Psoas muscle (tissue), 8 donors: ENCODE measurements at places on chromosomes 6 and 20. TPM values are rescaled to one million over a fixed set of nuclear protein-coding genes. Genes with fewer than 3 reads are reported as not detected.

- DNase-seq, result no peak
Measured at GRCh38 chr6:31775184-31775583, 1.9 kb downstream of the VWA7 start.

DNA sequence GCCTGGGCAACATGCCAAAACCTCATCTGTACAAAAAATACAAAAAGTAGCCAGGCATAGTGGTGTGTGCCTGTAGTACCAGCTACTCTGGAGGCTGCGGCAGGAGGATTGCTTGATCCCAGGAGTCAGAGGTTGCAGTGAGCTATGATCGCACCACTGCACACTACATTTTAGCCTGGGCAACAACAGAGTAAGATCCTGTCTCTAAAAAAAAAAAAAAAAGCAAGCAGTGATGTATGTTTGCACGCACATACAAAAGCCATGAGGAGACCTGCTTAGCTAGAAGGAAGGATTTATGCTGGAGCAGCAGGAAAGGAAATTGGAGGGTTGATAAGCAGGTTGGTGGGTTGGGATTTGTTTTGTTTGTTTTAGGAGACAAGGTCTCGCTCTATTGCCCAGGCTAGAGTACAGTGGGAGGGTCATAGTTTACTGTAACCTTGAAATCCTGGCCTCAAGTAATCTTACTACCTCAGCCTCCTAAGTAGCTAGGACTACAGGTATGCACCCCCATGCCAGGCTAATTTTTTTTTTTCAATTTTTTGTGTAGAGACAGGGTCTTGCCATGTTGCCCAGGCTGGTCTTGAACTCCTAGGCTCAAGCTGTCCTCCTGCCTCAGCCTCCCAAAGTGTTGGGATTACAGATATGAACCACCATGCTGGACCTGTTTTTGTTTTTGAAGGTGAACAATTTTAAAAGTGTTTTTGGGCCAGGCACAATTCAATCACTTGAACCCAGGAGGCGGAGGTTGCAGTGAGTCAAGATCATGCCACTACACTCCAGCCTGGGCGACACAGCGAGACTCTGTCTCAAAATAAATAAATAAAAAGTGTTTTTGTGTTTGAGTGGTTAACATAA is 4.0 kb downstream of the ZSWIM3 start:
- no peak for DNase-seq

GRCh38 chr6:24431045-24431451 is 28.3 kb downstream of the MRS2 start:
- no peak for DNase-seq

- no peak for DNase-seq
Measured at GRCh38 chr6:71478834-71479541, 190.4 kb downstream of the OGFRL1 start.

- no peak for DNase-seq
Measured at GRCh38 chr6:8462169-8462568, 26.8 kb upstream of the SLC35B3 start.

- DNase-seq, result no peak
Measured at GRCh38 chr6:24125980-24126379, at the start of gene NRSN1. NRSN1 (plus strand) TSS chr6:24126215; CDS start chr6:24134328, 8,113 bp downstream.

GRCh38 chr6:131923356-131923755 is 27.8 kb downstream of the CCN2 start:
- no peak for DNase-seq

DNA sequence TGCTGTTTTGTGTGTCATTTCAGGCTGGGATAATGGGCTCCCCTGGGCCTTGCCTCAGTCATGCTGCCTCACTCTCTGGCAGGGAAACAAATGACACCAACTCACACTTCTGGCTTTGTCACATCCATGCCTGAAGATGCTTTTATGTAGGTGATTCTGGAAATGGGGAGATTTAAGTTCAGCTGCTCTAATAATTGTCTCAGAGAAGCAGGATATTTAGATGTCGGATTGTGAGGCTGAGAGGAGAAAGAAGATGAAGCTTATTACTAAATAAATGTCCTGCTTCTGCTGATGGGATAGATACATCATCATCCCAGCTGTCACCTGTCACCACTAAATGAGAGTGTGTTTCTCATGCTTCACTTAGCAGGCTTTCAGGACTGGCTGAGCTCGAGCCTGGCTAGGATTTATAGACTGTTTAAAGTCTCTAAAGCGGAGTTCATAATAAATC is 480.2 kb upstream of the SPTLC3 start:
- DNase-seq, result no peak

DNA sequence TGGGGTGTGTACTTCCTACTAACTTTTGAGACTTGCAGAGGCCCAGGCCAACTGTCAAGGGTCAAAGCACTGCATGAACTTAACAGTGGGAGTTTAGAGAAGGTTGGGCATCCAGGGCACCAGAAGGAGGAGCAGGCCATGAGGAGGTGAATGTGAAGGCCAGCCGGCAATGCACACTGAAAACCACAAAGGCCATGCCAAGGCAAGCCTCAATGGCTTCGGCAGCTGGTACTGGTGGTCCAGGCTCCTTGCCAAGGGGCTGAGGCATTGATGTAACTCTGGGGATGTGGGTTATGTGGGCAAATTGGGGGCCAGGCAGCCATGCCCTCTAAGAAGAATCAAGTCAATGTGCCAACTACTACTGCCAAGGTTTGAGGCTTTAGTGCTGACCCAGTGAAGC is 222.4 kb downstream of the UNC5CL start:
- DNase-seq, result no peak

DNA sequence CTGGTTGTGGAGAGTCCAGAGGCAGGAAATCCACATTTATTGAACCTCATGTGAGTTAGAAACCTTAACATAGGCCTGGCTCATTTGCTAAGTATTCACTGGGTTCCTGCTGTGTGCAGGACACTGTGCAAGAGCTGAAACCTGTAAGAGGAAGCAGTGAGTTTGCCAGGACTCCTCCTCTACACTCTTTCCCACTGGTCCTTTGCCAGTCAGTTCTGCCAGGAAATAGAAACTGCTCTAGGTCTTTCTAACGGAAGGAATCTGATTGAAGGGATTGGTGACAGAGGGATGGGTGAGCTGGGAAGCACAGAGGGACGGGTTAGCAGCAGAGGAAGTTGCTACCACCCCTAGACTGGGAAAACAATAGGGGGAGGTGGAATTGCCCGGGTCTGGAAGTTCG is 234.2 kb upstream of the ECI2 start:
- no peak for DNase-seq

- DNase-seq, result no peak
Measured at GRCh38 chr6:64483956-64484499, 848.4 kb downstream of the PHF3 start.

GRCh38 chr20:20593447-20594170 is 118.8 kb downstream of the RALGAPA2 start:
- no peak for DNase-seq

- no peak for DNase-seq
Measured at GRCh38 chr6:111339294-111339693, 143.7 kb downstream of the REV3L start.

DNA sequence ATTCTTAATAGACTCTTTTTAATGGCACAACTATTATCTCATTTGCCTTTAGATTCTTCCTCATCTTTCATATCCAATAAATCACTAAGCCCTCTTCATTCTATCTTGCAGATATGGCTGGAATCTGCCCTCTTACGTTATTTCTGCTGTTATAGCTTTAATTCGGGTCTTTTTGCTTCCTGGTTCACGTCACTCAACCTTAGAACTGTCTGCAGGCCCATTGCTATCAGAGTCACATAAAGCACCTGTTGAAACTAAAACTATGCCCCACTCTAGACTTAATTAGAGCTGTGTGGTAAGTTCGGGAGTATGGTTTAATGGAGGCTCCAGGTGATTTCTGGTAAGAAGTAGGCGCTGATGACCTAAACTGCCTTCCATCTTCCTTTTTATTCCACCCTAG is 988 bp downstream of the QRSL1 start:
- no peak for DNase-seq

DNA sequence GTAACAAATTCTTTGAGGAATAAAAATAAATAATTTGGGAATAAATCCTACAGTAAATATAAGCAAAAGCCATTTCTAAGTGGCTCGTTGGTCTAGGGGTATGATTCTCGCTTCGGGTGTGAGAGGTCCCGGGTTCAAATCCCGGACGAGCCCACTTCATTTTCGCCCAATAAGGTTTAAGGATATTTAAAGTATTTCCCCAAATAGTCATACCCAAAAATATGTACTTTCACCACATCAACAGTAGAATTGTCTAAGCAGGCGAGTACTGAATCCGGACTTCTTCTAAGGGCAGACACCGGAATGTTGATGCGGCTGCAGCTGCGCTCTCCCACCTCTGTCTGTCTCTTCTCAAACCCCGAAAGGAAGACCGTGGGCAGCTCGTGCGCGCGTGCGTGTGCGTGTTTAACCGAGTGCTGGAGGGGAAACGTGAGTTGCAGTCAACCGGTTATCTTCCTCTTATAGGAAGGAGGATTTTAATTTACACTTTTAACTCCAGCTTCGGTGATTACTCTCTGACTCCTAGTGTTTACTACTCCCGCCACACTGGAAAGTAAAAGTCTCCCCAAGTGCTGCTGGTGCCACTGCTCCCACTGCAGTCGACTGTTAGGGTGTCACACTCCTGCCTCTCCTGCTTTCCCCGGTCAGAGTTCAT is 155.7 kb upstream of the PRSS16 start:
- DNase-seq, result no peak

GRCh38 chr6:118743746-118744145 is 92.4 kb upstream of the CEP85L start:
- no peak for DNase-seq

DNA sequence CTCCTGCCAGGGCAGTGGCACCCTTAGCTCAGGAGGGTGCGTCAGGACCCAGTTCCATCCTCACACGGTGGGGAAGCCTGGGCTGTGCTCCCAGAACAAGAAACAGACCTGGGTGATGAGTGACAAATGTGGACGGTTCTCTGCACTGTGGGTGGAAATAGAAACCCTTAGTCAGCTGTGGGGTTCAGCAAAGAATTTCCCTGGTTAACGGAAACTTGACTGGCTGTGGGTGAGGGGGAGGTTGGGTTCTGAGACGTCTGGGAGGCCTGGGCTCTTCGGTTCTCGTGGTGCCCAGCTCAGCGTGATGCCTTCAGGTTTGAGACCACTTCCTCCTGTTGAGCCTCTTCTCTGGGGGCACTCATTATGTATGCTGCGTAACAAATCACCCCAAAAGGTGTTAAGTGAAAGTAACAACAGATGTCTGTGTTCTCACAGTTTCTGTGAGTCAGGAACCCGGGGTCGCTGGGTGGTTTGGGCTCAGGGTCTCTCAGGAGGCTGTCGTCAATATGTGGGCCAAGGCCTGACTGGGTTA is 53.1 kb upstream of the FAM83D start:
- DNase-seq, result no peak

- DNase-seq, result no peak
Measured at GRCh38 chr20:46188866-46189541, 70.9 kb downstream of the CD40 start.

GRCh38 chr6:91185072-91185471 is 598.2 kb upstream of the MAP3K7 start:
- no peak for DNase-seq

- DNase-seq, result no peak
Measured at GRCh38 chr6:140105857-140106256, 731.4 kb upstream of the CITED2 start.

GRCh38 chr6:53112871-53113270 is 35.8 kb downstream of the GCM1 start:
- DNase-seq, result no peak

DNA sequence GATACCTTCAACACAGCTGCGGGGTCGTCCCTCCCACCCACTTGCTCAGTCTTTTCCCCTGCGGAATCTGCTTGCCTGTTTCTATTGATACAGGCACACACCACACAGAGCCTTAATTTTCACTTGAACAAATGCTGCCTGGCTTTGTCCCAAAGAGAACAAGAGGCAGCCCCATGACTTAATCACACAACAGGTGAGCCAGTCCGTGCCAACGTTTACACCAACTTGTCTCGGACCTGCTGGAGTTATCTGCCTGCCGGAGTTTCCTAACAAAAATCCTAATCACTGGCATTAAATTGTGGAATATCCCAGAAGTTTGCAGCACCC is 186.8 kb upstream of the RREB1 start:
- DNase-seq, result no peak

DNA sequence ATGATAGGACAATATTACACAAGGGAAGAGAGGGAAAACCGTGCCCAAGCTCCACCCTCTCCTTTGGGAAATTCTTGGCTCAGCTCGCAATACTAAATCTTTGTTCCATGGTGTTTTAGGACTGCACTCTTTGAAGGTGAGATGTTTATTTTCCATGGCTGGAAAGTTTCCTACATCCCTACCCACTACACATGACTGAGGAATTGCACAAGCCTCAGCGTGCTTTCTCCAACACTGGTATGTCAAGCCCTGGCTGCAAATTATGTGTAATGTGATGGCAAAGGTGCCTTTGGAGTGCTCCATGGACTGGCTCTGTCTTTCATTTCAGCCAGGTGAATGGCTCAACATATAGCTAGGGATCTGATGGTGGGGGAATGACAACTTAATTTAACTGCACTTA is 134.3 kb downstream of the ISM1 start:
- DNase-seq, result no peak

DNA sequence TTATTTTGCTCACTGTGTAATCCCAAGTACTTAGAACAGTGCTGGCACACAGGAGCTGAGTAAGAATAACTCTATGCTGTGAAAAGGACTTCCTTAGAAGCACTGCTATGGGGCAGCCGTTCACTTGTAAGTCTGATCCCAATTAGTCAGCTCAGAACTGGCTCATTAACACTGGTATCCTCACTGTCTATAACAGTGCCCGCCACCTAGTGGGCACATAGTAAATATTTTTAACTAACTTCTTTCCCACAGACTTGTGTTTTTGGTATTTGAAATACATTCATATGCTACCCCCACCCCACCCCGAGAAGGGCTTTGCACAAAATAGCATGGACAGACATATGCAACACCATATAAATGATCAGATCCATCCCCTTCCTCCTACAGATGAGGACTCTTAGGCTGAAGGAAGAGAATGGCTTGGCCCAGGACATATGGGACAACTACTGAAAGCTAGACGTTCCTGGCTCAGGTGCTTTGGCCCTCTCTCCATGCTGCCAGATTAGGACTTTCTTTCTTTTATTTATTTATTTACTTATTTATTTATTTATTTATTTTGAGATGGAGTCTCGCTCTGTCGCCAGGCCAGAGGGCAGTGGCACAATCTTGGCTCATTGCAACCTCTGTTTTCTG is 47.1 kb downstream of the DST start:
- DNase-seq, result no peak

GRCh38 chr20:37947943-37948342 is 45.0 kb downstream of the VSTM2L start:
- DNase-seq, result no peak

- no peak for DNase-seq
Measured at GRCh38 chr6:7542065-7542873, 798 bp downstream of the DSP start.

The TMC2 gene
- total RNA-seq, result not detected

The FAM209B gene
- 0.58 TPM for total RNA-seq

The SFTA2 gene
- total RNA-seq, result not detected

The PGK2 gene
- total RNA-seq, result not detected

The CGA gene
- total RNA-seq, result not detected

The MDFI gene
- 0.93 TPM for total RNA-seq

The ALDH5A1 gene
- total RNA-seq, result 32.2 TPM

The C6orf15 gene
- not detected for total RNA-seq

The EPB41L1 gene
- total RNA-seq, result 9.3 TPM

The ULBP1 gene
- 0.11 TPM for total RNA-seq

The KPNA5 gene
- 20.7 TPM for total RNA-seq

The TCF21 gene
- 0.11 TPM for total RNA-seq
